Right lobe of liver (tissue), 6 donors: ENCODE measurements at places on chromosomes 13 and 19.
A peak's percentile ranks its signal among the peaks of the same experiment; 100 is the strongest.

- DNase-seq: no peak
- H3K36me3 ChIP-seq: no peaks in the 10 kb centered on the region
- H3K4me1 ChIP-seq: peaks cover 6% of the 10 kb centered on the region
- H3K27me3 ChIP-seq: no peaks in the 10 kb centered on the region
Measured at GRCh38 chr13:41137951-41138350, 5.3 kb upstream of the KBTBD6 start.

GRCh38 chr13:49319551-49319950 is 71.8 kb downstream of the CDADC1 start:
- no peaks in the 10 kb centered on the region for H3K4me1 ChIP-seq
- H3K36me3 ChIP-seq: no peaks in the 10 kb centered on the region
- no peaks in the 10 kb centered on the region for H3K27me3 ChIP-seq
- no peak overlapping the region for H3K27ac ChIP-seq
- no peak for DNase-seq

- no peaks in the 10 kb centered on the region for H3K36me3 ChIP-seq
- no peak for DNase-seq
- H3K27ac ChIP-seq: no peak overlapping the region
- no peak overlapping the region for H3K4me3 ChIP-seq
- no peaks in the 10 kb centered on the region for H3K4me1 ChIP-seq
- H3K27me3 ChIP-seq: no peaks in the 10 kb centered on the region
Measured at GRCh38 chr13:110070046-110070445, 236.9 kb downstream of the COL4A1 start.

DNA sequence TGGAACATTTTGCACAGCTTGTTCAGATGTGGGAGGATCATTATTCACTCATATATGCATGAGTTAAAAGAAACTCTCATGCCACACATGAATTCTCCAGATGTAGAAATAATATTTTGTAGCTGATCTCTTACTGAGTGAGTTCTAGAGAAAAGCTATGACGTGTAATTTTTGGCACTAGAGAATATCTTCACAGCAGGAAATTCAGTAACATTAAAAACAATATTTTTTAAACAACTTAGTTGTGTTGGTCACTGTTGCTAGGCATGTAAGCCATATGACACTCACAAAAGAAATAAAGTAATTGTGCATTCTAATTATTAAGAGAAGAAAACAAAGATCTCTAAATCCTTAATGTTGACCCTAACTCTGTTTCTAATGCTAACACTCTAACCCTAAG is 371.4 kb upstream of the SLC10A2 start:
- H3K36me3 ChIP-seq: no peaks in the 10 kb centered on the region
- no peak for DNase-seq
- no peaks in the 10 kb centered on the region for H3K4me1 ChIP-seq

- H3K4me3 ChIP-seq: peak overlapping the region; percentile 77
- H3K36me3 ChIP-seq: no peaks in the 10 kb centered on the region
- H3K27me3 ChIP-seq: no peaks in the 10 kb centered on the region
- H3K4me1 ChIP-seq: peaks cover 7% of the 10 kb centered on the region
- H3K27ac ChIP-seq: peak overlapping the region; percentile 41
Measured at GRCh38 chr19:35545855-35546381, 492 bp downstream of the TMEM147 start.
